NB4 (cell line): ENCODE measurements at places on chromosomes 1 and 21.

GRCh38 chr1:17281775-17282181 is 26.2 kb upstream of the PADI4 start:
- peak; percentile 98 for DNase-seq

DNA sequence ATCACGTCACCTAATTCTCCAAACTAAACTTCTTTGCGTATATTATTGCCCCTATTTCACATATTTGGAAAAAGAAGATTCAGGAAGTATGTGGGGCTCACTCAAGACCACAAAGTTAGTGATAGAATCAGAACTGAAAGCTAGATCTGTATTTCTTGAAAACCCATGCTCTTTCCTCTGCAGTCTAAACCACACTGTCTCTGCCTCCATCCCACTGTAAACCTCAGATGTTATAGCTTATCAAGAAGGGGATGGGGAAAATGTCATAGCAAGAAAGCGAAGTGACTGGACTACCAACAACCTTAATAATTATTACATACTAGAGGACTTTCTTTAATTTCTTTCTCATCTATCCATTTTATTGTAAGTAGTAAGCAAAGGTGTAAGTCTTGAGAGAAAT is 257.7 kb upstream of the SGIP1 start:
- DNase-seq = no peak

DNA sequence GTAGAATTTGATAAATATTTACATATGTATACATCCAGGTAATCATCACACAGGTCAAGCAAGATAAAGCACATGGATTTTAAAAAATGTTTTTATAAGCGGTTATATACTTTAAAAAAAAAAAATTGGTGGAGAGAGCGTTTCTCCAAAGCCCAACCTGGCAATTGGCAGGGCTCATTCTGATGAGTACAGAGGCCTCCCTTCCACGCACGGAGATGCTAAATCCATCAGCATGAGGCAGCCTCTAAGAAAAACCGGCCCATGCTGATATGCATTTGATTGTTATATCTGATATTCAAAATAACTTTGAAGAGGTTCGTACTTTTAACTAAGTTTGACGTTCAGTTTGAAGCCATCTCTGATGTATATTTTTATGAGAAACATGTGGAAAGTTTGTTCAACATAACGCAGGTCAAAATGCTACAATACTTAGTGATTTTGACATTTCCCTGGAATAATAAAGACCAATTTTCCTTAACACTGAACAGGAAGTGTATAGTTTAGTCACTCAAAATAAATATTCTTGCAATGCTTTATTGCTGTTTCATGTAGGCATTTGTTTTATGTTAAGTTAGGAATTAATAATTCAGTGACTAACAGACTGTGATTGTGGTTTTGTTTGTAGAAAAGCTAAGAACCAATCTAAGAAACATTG is 151.7 kb downstream of the NR5A2 start:
- no peak for DNase-seq

GRCh38 chr1:154978360-154978759 is 3.9 kb downstream of the CKS1B start:
- no peak for DNase-seq

DNA sequence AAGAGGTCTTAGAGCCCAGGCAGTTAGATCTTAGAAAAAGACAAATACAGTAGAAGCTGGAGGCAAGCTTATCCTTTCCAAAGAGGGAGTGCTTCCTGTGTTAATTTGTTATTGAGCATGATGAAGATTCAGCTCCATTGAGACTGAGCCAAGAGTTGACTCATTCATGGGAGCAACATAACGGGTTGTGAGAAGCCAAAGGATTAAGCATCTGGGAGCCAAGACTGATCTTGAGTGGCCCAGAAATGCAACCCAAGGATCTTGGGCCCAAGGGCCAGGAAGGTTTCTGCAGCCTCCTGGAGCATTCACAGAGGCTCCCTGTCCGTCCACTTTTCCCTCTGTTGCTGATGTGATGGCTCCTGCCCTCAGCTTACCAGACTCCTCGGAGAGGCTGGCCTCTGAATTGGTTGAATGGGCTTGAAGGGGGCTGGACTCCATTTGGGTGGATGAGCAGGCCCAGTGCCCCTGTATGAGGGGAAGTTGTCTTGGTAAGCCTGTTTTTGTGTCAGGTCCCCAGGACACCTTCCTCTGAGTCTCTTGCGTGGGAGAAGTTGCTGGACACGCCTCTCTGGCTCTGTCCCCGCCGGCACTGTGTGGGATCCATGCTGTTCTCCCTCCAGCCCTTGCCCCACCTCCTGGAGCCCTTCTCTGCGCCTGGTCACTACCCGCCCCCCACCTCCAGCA is 42.4 kb downstream of the PDE9A start:
- DNase-seq = no peak

GRCh38 chr1:4048076-4048475 is 148.0 kb upstream of the C1orf174 start:
- DNase-seq = no peak

DNA sequence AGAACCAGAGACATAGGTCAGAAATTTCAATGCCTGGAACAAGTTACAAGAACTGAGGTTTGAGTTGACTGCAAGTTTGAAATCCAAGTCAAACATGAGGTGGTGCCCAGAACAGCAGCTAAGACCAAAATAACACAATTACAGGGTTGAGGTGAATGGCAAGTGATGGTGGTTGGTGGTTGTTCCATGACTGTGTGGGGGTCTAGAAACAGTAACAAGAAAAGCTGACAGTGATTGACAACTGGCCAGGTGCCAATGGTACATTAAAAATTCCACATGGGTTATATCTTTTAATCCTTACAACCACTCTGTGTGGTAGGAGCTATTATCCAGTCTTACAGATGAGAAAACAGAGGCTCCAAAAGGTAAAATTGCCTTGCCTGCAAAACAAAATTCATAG is 32.0 kb downstream of the RIMS3 start:
- no peak for DNase-seq

- DNase-seq = peak; percentile 60
Observed at GRCh38 chr1:40890771-40891170, 28.6 kb upstream of the CITED4 start.

GRCh38 chr1:36157973-36158826 is 2.2 kb downstream of the MAP7D1 start:
- DNase-seq = no peak

DNA sequence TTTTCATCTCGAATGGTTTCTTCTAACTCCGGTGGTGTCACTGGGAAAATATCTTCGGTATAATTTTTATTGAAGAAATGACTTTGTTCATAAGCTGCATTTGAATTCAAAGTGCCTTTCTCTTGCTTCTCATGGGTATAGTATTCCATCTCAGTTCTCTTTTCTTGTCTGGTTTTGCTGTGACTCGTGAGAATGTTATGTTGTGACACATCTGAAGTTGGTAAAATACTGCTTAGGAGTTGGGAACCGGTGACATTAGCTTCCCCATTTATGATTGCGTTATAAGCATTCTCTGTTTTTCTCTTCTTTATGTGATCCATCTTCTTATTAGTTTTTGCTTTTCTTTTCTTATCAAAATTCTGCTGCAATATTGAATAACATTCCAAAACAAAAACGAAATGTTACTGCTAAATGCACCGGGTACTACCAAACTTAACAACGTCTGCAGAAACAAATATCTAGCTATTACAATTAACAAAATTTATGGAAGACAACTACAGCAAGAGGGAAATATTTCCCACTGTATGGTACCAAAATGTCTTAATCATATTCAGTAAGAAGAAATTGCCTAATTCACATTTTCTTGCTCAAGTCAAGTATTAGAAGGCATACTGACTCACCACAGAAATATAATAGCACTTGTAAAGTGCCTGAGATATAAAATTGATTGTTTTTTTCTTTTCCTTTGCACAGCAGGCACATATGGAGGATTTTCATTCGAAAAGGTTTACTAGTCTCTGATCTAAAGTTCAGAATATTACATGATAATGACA is 15.5 kb downstream of the LRIF1 start:
- DNase-seq = peak; percentile 60

DNA sequence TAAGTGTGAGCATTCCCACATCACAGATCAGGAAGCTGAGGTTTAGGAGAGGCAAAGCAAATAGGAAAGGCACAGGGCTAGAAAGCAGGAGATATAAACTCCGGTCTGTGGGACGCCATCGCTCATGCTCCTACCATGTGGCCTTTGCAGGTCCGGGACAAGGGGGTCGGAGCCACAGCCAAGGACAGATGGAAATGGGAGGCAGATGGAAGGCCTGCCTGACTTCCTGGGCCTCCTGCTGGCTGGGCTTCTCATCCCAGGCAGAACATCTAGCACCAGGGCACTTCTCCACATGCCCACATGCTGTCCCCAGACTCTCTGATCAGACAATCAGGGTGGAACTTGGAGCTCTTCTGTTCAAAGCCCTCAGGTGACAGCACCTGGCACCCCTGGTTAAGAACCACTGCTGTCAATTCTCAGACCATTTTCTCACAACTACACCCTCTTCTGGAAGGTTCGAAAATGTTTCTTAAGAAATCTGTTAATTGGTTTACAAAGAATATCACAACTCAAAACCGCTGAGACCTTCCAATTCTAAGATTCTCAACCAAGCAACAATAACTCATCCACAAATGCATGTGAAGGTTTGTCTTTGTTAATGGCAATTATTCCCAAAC is 173.3 kb upstream of the EDN2 start:
- DNase-seq = no peak

- no peak for DNase-seq
Observed at GRCh38 chr1:19647643-19648042, 3.5 kb downstream of the NBL1 start.

GRCh38 chr1:238252033-238252802 is 361.5 kb upstream of the ZP4 start:
- DNase-seq = peak; percentile 51

DNA sequence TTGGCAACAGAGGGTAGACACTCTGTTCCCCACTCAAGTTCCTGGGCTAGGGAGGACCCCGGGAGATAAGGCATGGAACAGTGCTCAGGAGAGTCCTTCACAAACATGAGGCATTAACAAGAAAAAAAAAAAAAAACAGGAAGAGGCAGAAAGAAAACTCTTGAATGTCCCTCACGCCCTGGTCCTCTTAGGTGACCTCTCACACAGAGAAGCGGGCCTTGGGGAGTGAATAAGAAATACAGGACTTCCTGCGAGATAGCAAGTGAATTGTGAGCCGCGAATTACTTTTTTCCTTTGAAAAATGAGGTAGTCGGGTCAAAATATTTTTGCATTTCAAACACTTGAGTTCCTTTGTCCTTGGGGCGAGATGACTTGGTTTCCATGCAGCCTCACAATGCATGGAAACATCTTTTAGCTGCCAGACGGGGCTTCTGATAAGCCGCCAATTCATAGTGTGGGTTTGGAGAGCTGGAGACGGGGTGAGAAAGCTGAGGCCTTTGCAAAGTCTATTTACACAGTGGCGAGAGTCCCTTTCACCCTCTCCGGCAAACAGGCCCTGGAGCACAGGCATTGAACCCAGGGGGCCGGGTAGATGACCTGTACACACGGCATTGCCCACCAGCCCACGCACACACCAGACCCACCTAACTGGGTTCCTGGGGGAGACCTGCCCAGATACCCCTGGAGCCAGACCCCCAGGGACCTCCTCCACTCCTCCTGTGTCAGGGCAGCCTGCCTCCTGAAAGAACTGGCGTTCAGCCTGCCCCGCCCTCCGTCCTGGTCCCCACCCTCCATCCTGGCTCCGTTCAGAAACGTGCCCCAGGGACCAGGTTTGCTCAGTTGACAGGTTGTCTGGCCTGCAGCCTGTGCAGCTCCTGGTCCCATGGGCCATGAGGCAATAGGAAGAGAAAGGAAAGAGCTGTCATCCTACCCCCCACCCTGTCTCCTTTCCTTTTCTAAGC is 192.3 kb downstream of the PRDM16 start:
- no peak for DNase-seq

DNA sequence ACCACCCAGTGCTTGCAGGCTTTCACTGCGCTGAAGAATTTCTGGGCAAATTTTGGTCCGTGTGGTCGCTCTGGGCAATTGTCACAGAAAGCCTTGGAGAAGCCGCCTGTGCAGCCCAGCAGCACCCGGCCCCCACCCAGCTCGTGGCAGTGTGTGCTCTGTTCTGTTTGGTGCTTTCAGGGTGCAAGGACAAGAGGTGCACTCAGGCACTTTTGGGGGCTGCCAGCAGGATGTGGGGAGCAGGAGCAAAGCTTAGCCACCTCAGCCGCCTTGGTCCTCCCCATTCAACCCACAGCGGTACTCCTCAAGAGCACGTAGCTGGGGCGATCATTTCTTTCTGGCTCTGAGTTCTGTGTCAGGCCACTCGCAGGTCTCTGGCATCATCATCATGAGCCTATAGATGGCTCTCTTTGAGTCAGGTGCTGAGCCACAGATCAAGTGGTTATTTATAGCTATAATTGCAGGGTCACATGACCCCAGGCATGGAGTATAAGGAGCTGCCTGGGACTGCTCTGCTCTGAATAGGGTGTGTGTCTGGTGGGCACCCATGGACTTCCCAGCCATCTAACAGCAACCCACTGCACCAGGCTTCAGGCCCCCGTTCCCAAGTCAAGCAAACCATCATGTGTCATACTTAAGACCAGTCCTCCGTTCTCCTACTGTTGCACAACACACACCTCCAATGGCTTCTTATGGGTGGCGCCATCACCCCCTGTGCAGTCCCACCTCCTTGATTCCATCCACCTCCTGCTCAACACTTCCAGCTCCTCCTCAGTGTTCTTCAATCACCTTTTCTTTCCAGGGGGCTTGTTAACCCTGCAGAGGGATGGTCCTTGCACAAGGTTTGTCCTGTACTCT is 18.1 kb upstream of the TENT5C start:
- DNase-seq = no peak

- DNase-seq = no peak
Observed at GRCh38 chr1:247352175-247352574, 20.5 kb upstream of the ZNF496 start.

DNA sequence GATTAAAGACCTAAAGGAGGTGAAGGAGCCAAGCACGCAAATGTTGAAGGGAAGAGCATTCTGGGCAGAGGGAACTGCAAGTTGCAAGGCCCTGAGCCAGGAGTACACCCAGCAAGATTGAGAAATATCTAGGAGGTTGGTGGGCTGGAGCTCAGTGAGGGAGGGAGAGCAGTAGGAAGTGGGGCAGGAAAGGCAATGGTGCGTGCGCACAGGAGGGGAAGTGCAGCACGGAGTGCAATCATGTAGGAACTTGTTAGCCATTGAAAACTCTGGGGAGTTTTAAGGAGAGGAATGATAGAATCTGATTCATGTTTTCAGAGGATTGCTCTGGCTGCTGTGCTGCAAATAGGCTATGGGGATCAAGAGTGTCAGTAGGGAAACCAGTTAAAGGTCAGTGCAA is 13.2 kb upstream of the IGSF3 start:
- no peak for DNase-seq

DNA sequence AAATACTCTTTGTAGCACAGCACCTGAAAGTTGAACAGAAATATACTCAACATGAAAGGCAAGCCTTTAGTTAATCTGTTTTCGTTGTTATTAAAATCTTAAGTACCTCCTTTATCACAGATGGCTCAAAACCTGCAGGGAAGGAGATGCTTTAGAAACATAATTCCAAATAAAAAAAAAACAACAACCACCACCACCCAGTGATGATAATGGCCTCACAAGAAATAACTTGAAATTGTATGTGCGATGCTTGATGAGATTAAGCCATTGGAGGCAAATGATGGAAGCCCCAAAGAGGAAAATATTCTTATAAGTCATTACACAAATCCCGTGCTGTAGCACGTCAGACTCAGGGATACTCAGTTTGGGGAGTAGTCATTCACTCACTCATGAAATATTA is 24.9 kb upstream of the ZBTB40 start:
- DNase-seq = no peak
